ENCODE measurements at places on chromosomes 2 and 18.

GRCh38 chr2:170641961-170642360 lies 73.2 kb upstream of the SP5 start:
- DNase-seq: no peak

DNA sequence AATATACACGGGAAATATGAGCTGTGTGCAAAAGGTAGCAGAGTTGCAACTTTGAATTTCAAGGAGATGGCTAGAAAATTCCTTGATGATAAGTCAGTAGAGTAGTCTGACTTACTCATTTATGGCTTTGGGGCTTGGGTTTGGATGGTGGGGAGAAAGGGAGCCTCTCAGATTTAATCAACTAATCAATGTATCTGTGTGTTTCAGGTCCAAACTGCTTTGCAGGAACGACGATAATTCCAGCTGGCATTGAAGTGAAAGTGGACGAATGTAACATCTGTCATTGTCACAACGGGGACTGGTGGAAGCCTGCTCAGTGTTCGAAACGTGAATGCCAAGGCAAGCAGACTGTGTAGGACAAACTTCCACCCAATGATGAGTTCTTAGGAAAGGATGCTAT lies 164.6 kb downstream of the VWC2L start:
- no peak for DNase-seq

- no peak for DNase-seq
Observed at GRCh38 chr18:28718696-28719095, 541.8 kb upstream of the CDH2 start.

DNA sequence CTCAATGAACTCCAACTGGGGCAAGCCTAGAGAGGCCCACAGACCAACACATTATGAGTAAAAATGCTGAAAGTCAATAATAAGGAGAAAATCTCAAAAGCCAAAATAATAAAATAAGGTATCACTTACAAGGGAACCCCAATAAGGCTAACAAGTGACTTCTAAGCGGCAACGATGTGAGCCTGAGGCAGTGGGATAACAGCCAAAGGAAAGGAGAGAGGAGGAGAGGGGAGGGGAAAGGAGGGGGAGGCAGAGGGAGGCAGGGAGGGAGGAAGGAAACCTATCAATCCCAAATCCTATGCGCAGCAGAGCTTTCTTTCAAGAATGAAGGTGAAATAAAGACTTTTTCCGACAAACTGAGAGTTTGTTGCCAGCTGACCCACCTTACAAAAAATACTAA lies 6.0 kb upstream of the NFATC1 start:
- DNase-seq: no peak

- DNase-seq: no peak
Observed at GRCh38 chr18:76455003-76455676, 39.9 kb downstream of the ZNF516 start.

- no peak for DNase-seq
Observed at GRCh38 chr18:24988253-24988840, 363.6 kb downstream of the ZNF521 start.

DNA sequence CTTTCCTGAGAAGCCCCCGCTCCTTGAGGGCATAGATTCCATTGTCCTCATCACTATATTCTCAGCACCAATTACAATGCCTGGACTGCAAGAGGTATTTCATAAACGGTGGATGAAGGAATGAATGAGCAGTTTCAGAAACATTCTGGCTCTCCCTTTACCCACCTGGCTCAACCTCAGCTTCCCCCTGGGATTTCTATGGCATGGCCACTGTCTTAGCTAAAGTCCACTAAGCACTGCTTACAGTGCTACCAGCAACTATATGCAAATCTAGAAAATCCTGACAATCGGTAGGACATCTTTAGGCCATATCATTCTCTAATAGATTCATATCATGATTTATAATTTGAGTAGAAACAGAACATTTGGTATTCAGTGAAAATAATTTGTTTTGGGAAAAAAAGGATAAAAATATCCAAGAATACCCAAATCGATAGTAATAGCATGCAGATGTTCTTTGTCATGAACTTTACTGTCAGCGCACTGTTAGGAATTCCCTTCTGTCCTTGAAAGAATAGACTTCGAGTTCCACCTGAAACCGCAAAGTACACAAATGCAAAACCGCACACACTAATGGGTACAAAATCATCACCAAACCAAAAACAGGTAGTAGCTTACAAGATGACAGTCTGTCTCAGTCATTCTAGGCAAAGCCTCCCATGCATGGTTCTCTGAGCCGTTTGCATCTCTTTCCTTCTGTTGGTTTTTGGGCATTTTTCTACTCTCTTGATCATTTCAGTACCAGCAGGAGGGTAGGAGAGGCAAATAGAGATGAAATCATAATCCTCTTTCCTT lies 303.6 kb upstream of the ID2 start:
- no peak for DNase-seq

DNA sequence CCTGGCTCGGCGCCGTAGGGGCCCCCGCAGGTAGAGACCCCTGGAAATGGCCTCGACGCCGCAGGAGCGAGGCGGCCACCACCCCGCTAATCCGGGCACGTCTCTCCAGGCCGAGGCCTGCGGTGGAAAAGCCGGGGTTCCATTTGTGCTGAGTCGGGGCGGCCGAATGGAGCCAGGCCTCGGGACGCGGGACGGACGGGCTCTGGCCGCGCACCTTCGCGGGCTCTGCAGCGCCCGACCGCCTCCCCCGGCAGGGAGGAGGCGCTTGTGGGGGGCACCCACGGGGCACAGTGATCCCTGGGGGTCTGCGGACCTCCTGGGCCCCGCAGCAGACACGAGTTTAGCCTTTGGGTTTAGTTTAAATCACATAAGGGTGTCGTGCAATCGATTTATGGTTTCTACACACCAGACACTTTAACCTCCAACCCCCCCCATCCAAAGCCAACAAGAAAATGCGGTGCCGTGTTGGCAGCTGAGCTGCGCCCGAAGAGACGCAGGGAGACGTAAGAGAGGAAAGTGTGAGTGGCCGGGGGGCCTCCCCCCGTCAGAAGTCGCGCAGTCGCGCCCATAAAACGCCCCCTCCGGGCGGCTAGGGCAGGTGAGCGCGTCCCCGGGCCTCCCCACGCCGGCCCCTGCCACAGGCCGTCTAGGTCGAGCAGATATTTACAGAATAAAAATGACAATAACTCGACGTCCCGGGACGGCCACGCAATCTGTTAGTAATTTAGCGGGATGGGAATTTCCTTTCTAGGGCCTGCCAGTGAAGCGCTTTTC lies 1.0 kb upstream of the NFATC1 start:
- peak; percentile 97 for DNase-seq

- DNase-seq: no peak
Observed at GRCh38 chr18:10715791-10716190, 190.0 kb downstream of the NAPG start.

- DNase-seq: no peak
Observed at GRCh38 chr2:230619491-230619890, 93.2 kb upstream of the CAB39 start.

DNA sequence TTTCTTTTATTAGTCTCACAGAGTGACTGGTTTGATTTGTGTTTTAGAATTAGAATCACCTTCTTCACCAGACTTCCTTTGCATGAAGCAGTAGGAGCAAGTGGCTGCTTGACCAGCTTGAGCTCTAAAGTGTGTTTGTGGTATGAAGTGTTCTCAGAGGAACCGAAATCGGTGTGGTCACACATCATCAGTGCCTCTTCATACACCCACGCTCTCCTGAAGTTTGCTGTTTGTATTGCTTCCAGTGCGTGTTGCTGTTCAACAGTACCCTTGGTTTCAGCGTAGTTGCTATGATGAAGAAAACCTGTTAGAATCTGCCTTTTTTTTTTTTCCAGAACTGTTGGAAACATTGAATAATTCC lies 77.9 kb downstream of the LIMS1 start:
- DNase-seq: peak; percentile 72

DNA sequence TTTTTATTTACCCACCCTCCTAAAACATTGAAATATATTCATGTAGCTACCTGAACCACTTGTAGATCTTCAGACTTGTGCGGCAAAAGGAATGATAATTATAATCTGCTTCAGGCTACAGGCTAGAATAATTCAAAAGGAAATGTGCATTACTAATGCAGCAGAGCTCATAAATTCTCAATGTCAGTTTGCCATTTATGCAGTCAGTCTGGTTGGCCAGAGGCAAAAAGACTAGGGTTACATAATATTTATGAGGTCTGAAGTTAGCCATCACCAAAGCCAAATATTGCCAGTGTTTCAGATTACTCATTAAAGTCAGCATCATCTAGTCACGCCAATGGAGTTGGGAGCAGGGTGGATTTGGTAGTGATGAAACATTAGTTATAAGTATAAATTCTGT lies 38.9 kb downstream of the METAP1D start:
- DNase-seq: no peak

DNA sequence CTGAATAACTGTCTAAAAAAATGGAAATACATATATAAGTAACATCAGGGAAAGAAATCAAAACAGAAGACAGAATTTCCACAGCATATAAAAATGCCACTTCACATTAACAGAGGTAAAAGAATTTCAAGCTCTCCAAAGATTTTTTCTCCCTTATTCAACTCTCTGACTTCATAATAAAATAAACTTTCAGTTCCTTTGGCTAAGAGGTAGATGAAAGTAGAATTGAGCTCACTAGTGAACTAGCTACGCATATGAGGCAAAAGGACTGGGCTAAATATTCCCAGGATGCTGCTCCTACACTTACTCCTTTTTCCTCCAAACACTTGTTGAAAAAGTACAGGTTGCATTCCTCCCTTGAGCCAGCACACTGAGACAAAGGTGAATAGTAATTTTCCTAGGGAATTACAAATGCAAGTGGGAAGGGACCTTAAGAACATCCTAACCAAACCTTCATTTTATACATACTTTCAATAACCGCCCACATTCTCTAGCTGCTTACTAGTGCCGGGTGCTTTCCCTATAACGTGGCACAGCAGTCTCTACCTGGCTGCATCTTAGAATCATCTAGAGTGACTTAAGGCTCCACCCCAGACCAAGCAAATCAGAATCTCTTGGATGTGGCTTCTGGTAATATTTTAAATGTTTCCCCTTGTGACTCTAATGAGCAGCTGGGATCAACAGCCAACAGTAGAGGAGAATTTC lies 136.6 kb downstream of the MTCL1 start:
- no peak for DNase-seq

- DNase-seq: no peak
Observed at GRCh38 chr2:83054751-83055150, 1404.3 kb downstream of the SUCLG1 start.

- no peak for DNase-seq
Observed at GRCh38 chr2:43708891-43709290, 32.7 kb upstream of the C1GALT1C1L start.

DNA sequence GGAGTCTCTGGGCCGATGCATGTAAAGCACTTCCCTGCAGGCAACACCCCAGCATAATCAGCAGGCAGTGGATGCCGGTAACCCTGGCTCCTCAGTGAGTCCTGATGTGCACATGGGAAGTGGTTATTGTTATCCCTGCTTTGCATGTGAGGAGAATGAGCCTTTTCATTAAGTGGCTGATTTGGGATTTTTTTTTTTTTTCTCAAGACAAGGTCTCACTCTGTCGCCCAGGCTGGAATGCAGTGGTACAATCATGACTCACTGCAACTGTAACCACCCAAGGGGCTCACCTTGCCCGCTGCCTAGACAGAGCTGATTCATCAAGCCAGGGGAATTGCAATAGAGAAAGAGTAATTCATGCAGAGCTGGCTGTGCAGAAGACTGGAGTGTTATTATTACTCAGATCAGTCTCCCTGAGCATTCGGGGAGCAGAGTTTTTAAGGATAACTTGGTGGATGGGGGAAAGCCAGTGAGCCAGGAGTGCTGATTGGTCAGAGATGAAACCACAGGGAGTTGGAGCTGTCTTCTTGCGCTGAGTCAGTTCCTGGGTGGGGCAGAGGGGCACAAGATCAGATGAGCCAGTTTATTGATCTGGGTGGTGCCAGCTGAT lies 95.4 kb downstream of the SOCS6 start:
- peak; percentile 9 for DNase-seq

DNA sequence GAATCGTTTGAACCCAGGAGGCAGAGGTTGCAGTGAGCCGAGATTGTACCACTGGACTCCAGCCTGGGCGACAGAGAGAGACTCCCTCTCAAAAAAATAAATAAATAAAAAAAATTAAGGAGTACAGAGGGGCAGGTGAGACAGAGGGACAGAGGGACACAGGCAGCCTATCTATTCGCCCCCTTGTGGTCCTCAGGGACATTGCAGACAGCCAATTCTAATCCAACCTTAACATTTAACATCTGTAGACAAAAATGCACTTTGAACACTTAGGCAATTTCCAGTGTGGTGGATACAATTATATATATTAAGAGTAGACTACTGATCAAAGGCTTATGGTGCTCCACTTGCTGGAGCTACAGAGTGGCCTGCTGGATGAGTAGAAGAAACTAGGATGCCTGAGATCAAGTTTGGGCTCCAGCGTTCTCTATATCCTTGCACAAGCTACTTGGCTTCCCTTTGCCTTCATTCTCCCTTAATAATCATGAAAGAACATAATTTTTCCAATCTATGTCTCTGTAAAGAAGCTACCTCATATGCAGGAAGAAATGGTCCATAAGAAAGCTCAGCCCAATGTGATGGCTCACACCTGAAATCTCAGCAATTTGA lies 8.2 kb upstream of the SMARCAL1 start:
- peak; percentile 68 for DNase-seq

GRCh38 chr2:217273162-217273561 lies 413.3 kb upstream of the TNP1 start:
- DNase-seq: no peak

GRCh38 chr18:76850112-76850511 lies 27.8 kb downstream of the ZNF236 start:
- no peak for DNase-seq

- DNase-seq: peak; percentile 82
Observed at GRCh38 chr18:32048507-32049091, 30.0 kb downstream of the RNF125 start.

DNA sequence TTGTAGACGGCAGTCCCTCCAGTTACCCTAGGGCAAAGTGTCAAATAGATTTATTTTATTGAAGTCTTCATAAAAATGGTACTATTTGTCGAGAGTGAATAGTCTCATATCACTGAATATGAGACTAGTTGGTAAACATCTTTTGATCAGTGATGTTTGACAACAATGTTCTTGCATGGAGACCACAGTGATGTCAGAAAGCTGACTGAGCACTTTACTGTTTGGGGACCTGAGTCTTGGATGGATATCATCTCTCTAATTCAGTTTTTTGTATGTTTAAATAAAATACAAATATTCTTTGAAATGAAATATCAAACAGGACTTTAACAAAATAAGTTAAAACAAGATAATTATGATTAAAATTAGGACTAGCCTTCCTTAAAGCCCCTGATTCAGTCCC lies 1315.4 kb upstream of the NRXN1 start:
- no peak for DNase-seq

DNA sequence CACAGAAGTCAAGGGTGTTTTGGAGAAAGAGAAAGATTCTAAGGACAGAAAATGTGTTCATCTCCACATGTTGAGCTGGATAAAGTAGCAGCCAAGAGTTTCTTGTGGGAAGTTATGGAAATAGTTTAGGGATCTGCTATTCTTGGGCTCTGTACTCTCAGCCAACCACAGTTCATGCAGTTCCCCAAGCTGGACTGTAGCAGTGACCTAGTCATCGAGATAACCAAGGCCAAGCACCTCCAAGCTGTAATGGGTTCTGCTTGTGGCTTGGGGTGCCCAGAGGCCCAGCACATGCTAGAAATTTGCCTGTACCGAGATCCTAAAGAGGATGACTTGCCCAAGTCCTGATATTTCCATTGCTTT lies 91.9 kb upstream of the RASGRP3 start:
- no peak for DNase-seq

Data from suppressor macrophage treated with lipopolysaccharide for 1 hour (primary cell).